ENCODE measurements at places on chromosomes 3 and 15. TPM values are rescaled to one million over a fixed set of nuclear protein-coding genes. Genes with fewer than 3 reads are reported as not detected.

The FBLN2 gene
- total RNA-seq = 195 TPM

The PRR20G gene
- not detected for total RNA-seq

The GOLGA8K gene
- total RNA-seq = 0.44 TPM

The TIGIT gene
- total RNA-seq = not detected

The CYP11A1 gene
- 1.0 TPM for total RNA-seq

The SLC27A2 gene
- not detected for total RNA-seq

The ANKUB1 gene
- total RNA-seq = not detected

The TMEM45A gene
- 50.8 TPM for total RNA-seq
